Stimulated activated naive CD4-positive, alpha-beta T cell treated with Interleukin-2 at 50 U/mL for 16 hours (primary cell): ENCODE measurements at places on chromosomes 11 and 22.

- DNase-seq: no peak
Measured at GRCh38 chr11:126137136-126137535, 74.3 kb downstream of the RPUSD4 start.

DNA sequence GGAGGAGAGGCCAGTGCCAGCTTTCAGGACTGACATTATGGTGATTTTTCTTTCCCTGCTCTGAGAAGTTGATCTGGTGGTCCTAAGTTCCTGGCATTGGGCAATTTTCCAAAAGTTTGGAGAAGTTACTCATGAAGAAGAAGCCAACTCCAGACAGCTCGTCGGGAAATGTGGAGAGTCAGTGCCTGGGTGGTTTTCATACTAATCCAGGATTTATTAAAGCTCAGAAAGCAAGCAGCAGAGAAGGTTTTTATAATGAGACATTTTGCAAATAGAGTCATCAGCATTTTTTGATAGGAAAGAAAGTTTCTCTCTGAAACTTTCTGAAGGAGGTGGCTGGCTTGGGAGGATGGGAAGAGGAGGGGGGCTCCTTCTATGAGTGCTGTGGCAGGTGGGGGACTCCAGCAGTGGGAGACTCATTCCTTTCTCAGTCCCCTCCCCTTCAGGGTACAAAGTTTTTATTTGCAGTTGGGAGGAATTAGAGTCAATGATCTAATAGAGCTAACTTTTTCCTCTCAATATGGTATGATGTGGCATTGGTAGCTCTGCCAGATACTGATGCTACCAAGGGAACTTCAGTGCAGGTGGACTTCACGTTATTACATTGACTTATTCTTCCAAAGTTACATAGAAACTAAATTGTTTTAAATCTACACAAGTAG, 55.4 kb downstream of the LIF start:
- no peak for DNase-seq

- no peak for DNase-seq
Measured at GRCh38 chr11:69461272-69461962, 20.0 kb upstream of the LINC01488 start.

- DNase-seq: no peak
Measured at GRCh38 chr11:66933531-66933930, 24.7 kb downstream of the PC start.

DNA sequence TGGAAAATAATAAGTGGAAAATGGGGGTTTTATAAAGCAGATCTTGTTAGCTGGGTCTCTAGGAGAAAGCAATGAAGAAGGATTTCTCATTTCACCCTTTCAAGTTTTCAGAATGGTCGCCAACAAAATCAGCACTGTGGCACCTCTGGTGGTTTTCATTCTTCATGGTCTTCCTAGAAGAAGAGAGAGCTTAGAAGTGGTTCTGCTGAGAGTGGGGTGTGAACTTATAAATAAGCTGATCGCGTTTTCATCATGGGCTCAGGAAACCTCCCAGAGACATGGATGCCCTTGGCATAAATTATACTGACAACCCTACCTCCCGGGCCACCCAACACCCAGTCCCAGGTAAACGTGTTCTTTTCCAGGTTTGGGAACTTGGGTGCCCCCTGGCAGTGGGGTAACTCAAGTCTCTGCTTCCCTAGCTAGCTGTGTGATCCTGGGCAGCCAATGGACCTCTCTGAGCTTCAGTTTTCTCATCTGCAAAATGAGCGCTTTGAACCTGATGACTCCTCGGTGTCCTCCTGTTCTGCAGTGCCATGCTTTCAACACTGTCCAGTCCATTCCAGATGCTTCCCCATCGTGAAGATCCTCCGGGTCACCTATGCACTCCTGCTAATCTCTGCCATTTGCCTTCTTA, 72.6 kb upstream of the GRAMD1B start:
- DNase-seq: no peak

DNA sequence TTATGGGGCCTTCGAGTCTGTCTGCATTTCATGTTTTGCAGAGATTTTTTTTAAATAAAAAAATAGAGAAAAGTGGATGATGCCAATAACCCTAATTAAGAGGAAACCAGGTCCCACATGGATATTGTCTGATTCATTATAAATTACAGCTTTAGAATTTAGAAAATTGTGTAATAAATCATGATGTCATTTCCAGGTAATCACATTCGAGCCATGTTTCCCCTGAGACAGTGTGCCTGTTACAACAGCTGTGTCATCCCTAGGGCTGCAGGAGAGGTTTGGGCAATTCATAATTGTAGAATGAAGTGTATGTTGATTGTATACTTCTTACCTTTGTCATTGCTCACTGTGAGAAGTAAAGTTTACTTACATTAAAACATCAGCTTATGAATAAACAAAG, 38.3 kb downstream of the NCAM1 start:
- DNase-seq: no peak

GRCh38 chr11:23041001-23041503, 180.8 kb upstream of the CCDC179 start:
- DNase-seq: no peak

GRCh38 chr22:45738206-45738605, 66.6 kb downstream of the ATXN10 start:
- DNase-seq: no peak

DNA sequence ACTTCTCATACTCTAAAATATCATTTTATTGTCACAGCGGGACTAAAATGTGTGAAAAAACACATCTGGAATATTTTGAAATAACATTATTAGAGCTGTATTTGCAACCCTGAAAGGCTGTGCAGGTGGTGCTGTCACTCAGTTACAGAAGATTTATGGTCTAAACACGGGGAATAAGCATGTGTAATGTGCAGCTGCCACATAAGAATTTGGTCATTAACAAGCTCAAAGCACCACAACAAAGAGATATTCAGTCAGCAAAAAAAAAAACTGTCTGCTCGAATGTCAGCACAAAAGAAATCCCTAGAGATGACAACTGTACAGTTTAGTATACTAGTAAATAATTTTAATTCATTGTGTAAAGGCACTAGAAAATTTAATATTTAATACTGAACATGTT, 31.3 kb downstream of the TMEM123 start:
- no peak for DNase-seq

- DNase-seq: no peak
Measured at GRCh38 chr11:17635551-17635938, 83.8 kb upstream of the MYOD1 start.

DNA sequence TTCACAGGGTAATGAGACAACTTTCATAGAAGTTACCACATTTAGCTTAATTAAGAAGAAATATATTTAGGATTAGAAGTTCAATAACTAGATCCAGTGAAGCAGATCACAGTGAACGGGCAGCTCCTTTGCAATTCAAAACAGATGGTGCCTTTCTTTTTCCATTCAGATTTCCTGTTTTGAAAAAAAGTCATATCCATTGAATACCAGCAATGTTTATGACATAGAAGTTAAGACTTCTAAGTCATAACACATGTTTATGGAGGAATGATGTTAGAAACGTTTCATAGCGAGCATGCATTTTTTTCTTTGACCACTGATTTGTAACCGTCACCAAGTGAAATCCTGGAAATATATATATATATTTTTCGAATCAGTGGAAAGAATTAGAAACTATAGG, 24.7 kb downstream of the LUZP2 start:
- DNase-seq: no peak

DNA sequence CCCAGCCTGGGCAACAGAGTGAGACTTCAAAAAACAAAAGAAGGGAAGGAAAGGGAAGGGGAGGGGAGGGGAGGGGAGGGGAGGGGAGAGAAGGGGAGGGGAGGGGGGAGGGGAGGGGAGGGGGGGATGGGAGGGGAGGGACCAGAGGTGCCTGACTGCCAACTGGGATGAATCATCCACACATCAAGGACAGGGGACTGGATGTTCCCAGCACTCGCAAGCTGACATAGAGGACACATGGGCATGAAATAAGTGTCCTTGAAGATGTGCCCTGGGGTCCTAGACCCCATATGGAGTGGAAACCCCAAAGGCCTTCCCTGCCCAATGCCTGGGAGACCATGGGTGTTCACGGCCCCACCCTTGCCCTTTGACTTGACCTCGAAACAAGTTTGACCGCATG, 19.8 kb downstream of the TST start:
- DNase-seq: no peak

- DNase-seq: no peak
Measured at GRCh38 chr11:119652907-119653659, 75.9 kb downstream of the NECTIN1 start.

- no peak for DNase-seq
Measured at GRCh38 chr11:79173615-79174014, 267.2 kb downstream of the TENM4 start.

DNA sequence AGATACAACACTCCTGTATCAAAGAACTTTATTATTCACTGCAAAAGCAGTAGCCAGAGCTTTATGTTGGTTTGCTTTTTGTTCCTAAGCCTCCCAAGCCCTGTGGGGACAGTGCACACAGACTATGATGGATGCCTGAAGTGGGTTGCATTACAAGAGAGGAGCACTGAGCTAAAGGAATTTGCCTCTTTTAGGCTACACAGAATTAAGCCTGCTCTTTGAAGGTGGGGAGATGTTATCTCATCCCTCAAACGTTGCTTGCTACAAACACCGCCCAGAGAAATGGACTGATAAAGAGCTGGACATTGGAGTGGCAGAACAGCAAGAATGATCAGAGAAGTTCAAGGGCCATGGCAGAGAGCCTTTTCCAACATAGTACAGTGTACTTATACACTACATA, 2.5 kb upstream of the POGLUT3 start:
- no peak for DNase-seq

- DNase-seq: no peak
Measured at GRCh38 chr22:22410677-22411076, 97.9 kb downstream of the ZNF280B start.

DNA sequence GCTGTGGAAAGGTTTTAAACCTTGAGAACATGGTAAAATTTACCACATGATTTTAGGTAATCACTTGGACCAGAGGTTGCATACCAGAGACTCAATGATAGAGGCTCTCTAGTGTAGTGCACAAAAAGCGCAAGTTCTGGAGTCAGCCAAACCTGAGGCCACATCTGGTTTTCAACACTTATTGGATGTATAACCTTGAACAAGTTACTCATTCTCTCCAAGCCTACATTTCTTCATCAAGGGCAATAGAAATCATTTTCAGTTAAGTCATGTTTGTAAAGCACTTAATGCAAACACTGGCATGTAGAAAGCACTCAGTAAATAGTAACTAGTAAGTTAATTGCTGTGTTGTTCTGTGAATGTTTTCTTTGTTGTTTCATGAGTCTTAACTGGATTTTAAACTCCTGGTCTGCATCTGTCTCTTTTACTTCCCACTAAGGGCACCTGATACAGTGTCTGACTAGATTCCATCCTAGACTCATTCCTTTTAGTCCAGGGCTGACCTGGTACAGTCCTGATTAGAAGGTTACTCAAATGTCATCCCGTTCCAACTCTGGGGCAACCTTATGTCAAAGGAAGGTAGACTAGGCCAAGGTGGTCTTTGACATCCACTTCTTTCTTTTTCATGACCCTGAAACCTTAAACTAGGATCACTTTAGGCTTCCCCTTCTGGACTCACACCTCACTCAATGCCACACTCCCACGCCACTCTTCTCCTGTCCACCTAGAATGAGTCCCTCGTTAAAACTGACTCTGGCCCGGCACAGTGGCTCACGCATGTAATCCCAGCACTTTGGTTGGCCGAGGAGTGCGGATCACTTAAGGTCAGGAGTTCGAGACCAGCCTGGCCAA, 34.5 kb upstream of the EED start:
- DNase-seq: no peak

GRCh38 chr11:57786436-57786835, 24.8 kb downstream of the CTNND1 start:
- DNase-seq: no peak

- DNase-seq: no peak
Measured at GRCh38 chr11:62399878-62400266, 19.0 kb upstream of the SCGB1A1 start.

GRCh38 chr11:12556155-12556554, 118.1 kb upstream of the TEAD1 start:
- no peak for DNase-seq

DNA sequence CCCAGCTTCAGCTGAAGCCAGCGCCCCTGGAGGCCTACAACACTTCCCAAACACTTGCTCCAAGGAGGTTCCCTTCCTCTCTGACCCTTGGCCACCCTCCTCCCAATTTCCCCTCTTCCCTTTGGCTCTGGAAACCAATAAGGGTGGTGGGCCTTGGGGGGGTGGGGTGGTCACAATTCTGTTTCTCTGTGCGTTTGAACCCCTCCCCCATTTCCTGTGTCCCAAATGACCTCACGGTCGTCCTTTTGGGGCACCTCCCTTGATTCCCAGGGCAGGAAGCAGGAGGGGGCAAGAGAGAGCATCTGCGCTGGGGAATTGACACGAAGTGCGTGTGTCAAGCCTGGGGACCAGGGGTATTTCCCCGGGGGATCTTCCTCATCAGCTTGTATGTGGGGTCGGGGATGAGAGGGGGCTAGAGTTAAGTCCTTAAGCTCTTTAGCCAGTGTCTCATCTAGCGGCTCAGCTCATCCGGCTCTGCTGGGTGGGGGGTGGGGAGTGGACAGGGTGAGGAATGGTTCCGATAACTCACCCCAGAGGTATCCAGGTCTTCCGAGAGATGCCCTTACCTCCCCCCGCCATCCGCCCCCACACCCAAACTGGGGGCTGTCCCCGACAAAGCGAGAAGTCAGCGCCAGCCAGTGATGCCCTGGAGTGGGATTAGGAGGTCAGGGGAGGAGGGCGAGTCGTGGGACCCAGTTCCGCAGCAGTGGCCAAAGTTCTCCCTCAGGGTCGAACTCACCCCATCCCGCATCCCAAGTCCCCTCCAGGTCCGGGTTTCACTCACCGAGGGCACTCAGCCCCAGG, 587 bp downstream of the ESAM start:
- DNase-seq: no peak

DNA sequence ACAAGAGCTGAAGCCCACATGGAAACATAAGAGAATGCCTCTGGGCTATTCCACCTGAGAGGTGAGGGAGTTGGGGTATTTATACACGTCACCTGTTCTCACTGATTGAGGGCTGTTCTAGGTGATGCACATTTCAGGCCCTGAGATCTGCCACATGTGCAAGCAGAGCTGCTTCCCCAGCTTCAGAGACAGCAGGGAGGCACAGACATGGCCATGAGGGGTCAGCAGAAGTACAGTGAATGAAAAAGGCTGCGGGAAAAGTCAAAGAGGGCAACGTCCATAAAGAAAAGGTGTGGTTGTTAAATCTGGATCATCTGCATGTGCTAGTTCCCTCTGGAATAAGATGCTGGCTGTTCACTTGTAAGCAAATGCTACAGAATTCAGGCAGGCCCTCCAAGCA, 75.4 kb downstream of the GAB4 start:
- DNase-seq: no peak

- DNase-seq: no peak
Measured at GRCh38 chr11:71146846-71147245, 105.5 kb downstream of the SHANK2 start.

GRCh38 chr11:26201411-26201810, 130.5 kb upstream of the ANO3 start:
- DNase-seq: no peak

- no peak for DNase-seq
Measured at GRCh38 chr22:29907753-29908515, 25.0 kb downstream of the MTMR3 start.

- no peak for DNase-seq
Measured at GRCh38 chr11:28132548-28132947, 24.4 kb downstream of the METTL15 start.

GRCh38 chr22:30871391-30872284, 96.9 kb downstream of the MORC2 start:
- no peak for DNase-seq

- DNase-seq: no peak
Measured at GRCh38 chr11:134032501-134033091, 36.3 kb upstream of the JAM3 start.

GRCh38 chr11:36657610-36658267, 59.7 kb upstream of the RAG2 start:
- DNase-seq: no peak

- no peak for DNase-seq
Measured at GRCh38 chr11:86205421-86206336, 38.9 kb upstream of the EED start.

- no peak for DNase-seq
Measured at GRCh38 chr11:20015529-20016427, 144.5 kb downstream of the DBX1 start.
